SHP77 treated with DMSO at 0.1 percent for 48 hours (cell line): ENCODE measurements at places on chromosomes 16 and 17.
A peak's percentile ranks its signal among the peaks of the same experiment; 100 is the strongest.

GRCh38 chr17:11492511-11492910 is 105.8 kb upstream of the DNAH9 start:
- no peak for DNase-seq

- peak; percentile 93 for DNase-seq
Observed at GRCh38 chr16:30092373-30093010, 768 bp upstream of the TBX6 start.

GRCh38 chr17:75512926-75513640 is 2.3 kb downstream of the CASKIN2 start:
- no peak for DNase-seq

GRCh38 chr17:30576326-30576861 is 99.2 kb downstream of the GOSR1 start:
- no peak for DNase-seq

DNA sequence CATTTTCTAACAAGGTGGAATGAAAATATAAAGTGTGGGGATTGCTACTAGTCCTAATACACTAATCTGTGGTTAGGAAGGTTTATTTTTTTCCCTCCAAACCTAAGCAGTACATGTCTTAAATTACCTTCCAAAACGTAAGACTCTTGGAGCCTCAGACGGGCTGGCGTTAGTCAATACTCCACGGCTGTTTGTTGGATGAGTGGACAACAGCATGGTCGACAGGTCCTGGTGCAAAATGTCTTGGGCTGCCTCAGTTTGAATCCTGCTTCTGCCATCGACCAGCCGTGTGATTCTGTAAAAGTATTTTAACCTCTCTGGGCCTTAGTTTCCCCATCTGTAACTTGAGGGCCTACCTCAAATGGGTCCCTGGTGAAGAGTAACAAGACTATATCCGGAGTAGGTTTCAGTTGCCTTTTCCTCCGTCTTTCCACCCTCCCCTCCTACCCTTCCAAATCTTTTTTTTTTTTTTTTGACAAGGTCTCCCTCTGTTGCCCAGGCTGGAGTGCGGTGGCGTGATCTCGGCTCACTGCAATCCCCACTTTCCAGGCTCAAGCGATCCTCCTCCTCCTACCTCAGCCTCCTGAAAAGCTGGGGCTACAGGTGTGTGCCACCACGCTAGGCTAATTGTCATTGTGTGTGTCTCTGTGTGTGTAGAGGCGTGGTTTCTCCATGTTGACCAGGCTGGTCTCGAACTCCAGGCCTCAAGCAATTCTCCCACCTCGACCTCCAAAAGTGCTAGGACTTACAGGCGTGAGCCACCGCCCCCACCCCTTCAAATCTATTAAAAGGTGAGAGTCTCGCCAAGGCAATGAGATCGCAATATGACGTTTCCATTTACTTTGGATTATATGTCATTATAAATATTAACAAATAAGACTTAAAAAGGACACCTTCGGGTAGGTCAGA is 5.8 kb downstream of the SCGB1C2 start:
- no peak for DNase-seq

DNA sequence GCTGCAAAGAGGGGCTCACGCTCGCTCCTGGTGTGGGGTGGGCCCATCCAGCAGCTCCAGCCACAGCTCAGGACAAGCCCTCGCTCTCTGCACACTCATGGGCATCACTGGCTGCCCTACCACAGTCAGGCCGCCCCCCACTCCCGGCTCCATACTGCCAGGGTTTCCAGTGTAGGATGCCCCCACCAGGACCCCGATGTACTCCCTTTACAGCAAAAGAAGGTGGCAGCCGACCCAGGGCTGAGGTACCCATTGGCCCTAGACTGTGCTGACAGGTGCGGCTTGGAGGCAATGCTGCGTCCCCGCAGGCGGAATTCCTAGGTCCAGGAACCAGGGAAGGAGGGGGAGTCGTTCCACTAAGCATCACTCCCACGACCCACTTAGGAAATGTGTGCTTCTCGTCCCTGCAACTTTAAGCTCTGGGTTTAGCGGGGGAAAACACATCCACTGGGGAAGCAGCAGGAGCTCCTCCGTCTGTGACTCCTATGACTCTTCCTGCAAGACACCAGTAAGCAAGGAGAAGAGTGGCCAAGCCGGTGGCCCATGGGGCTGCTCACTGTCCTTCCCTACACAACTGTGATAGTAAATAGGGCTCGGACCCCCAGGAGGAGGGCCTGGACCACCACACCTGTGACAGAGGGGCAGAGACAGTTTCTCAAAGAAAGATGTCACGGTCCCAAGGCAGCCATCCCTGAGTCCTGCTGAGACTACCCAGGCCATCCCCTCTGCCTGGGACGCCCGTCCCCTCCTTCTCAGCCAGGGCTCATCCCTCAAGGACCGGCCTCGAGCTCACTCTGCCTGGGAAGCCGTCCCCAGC is 13.1 kb downstream of the CORO7 start:
- no peak for DNase-seq

DNA sequence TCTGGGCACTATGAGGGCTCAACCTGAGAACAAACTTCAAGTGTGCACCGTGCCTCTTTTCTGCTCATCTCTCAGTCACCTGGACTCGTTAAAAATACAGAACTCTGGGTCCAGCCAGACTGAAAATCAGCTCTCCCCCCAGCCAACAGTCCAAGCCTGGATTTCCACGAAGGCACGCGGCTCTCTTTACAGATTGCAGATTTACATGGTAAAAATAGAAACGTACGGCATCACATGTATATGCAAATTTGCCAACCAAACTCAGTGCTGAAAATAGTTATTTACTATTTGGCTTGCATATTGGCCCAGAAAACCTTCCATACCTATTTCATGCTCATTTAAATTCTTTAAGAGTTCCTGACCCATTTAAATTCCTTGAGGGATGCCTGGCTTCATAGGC is 315.8 kb downstream of the MAF start:
- DNase-seq, result no peak

DNA sequence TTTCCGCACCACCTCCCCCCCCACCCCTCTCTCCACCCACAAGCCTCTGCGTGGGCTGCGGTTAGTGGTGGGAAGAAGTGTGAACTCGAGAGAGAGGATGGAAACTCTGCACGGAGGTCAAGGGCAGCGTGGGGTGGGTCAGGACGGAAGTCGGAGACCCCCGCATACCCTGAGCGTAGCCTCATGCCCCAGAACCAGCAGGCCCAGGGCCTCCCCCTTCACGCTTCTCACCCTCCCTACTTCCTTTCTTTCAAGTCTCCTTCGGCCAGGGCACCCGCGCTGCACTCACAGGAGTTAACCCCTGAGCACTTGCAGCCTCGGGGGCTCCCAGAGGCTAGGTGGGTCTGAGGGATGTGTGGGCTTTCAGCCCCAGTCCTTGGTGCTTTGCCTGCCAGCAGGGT is 9.2 kb downstream of the TBKBP1 start:
- no peak for DNase-seq

DNA sequence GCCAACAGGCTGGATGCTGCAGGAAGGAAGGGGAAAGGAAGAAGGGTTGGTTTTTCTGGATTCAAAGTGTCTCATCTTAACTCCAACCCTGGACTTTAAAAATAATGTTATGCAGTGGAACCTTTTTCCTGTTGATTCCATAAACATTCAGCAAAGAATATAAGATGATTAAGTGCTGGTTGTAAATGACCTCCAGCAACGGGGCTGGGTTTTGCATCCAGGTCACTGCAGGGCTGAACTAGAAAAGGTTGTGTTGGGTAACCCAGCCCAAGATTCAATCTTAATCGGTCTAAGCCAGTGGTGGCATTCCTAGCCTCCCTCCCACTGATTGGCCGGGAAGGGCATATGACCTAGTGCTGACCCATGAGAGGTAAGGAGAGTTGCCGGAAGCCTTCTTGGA is 34.2 kb upstream of the PLCG2 start:
- no peak for DNase-seq

- DNase-seq, result no peak
Observed at GRCh38 chr17:80753685-80754345, 209.2 kb downstream of the RPTOR start.

DNA sequence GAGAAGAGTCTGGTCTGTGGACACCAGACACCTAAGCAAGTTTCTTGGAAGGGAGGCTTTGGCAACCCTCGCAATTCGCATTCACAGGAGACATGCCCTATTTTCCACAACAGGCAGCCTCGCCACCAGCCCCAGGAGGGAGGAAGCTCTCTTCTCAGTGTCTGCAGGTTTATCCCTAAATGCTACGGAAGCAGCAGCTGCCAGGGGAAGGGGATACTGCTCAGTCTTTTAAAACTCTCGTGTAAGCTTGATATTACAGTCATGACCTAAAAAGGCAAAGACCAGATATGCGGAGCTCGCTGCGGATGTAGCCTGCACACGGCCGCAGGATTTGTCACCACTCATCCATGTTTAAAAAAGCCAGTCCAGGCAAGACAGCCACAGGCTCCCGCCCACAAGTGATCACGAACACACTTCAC is 159.2 kb upstream of the RPH3AL start:
- no peak for DNase-seq

- DNase-seq, result no peak
Observed at GRCh38 chr17:77854083-77854758, 104.3 kb upstream of the TNRC6C start.

DNA sequence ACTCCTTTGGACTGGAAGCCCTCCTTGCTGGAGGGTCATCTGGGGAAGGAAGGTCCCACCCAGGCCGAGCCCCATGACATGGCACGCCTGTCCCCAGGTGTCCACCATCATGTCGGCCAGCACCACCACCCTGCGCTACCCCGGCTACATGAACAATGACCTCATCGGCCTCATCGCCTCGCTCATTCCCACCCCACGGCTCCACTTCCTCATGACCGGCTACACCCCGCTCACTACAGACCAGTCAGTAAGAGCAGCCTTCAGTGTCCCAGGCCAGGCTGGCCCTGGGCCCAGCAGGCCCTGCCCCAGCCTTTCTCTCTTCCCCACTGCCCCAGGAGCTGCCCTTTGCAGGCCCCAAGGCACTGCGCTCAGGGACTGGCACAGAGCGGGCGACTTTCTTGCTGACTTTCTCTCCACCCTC is 6.5 kb downstream of the TUBG2 start:
- no peak for DNase-seq

- no peak for DNase-seq
Observed at GRCh38 chr17:2792366-2793169, 3.7 kb upstream of the RAP1GAP2 start.

DNA sequence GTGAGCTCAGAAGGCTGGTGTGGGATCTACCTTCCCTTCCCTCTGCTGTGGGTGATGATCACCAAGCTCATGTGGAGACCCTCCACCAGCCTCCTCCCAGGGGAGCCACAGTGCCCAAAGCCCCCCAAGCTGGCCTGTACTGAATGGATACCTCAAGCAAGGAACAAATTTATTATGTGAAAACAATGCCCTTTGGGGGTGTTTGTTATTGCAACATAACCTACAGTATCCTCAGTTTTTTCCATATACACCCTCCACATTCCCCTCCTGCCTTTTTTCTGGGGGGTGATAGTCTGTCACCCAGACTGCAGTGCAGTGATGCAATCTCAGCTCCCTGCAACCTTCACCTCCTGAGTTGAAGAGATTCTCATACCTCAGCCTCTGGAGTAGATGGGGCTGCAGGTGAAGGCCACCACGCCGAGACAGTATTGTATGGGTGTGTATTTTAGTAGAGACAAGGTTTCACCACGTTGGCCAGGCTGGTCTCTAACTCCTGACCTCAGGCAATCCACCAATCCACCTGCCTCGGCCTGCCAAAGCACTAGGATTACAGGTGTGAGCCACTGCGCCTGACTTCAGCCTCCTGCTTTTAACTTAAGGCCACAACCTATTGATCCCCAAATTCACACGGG is 215.9 kb downstream of the CPPED1 start:
- no peak for DNase-seq

GRCh38 chr17:14461227-14461548 is 160.3 kb downstream of the HS3ST3B1 start:
- DNase-seq, result no peak

DNA sequence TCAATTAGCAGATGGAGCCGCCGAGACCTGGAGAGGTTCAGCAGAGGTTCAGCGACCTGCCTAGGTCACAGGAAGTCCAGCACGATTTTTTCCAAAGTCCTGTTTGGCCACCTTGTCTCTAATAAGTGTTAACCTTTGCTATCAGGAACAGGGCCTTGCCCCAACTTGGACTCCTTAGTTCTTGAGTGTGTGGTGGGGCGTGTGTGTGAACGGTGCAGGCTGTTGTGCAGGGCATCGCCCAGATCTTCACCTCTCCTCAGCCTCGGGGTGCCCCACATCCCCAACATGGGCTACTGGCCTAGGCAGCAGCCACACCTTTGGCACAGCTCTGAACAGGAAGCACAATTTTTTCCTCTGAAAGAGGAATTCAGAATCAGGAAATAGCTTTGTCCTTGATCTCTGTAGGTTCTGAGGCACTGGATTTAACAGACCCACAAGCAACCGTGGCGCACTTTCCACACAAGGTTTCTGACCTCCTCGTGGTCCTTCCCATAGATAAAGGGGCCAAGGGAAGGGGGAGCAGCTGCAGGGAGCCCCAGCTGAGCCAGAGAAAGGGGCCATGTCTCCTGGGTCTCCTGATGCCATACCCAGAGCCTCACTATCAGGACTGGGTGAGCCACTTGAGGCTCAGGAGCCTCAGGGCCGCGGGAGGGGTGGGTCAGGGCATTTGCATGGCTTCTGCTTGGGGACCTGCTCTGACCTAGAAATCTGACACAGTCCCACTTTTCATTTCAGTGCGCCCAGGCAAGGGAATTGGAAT is 10.4 kb downstream of the MPRIP start:
- no peak for DNase-seq

- no peak for DNase-seq
Observed at GRCh38 chr16:27025581-27025980, 41.1 kb upstream of the C16orf82 start.
